DMS 273 treated with DMSO at 0.1 percent for 48 hours (cell line): ENCODE measurements at places on chromosomes 7 and 10.

DNA sequence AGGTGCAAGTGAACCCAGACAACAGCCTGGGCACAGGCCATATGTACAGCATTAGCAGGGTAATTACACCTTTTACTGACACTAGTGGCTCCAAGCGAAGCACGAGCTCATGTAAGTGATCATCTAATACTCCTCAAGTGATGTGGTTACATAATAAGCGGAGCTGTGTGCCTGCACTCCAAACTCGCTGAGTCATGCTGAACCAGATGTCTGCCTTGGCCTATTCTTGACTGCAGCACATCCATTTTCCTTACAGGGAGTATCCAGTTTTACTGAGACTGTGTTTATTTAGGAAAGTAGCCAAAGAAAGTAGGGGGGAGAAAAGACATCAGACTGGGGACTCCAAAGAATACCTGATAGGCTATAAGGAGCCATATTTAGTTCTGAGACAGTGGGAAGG lies 90.1 kb downstream of the GRM3 start:
- DNase-seq = no peak

DNA sequence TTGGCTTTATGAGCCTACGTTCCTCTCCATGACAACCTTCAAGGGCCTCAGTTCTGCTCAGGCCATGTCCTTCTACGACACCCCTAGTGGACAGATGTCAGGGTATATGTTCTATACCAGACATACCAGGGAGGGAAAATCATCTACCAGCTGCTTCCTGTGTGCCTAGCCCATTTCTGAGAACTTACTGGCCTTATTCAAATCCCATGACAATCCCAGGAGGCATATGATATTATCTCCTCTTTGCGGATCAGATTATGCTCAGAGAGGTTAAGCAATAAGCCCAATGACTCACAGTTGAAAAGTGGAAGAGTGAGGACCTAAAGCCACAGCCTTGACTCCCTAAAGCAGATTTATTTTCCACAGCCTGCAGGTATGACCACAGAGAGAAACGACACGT lies 139.3 kb downstream of the GLI3 start:
- no peak for DNase-seq

- DNase-seq = no peak
These were observed 56.3 kb upstream of the FAM3C start for GRCh38 chr7:121452389-121452788.

DNA sequence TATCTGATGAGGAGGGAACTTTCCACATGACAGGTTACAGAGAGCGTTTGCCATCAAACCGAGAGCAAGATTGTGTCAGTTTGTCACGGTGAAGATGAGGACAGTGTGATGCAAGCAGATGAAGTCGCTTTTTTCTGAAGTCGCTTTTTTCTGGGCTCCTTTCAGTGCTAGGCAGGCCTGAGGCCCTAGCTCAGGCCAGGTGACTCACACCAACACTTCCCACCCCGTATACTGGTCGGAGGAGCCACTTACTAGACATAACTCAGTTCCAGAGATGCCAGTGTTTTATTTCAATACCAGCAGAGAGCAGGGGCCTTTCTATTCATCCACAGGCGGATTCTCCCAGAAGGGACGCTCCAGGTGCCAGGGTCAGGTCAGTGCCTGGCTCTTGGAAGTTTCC lies 58.9 kb downstream of the SFMBT2 start:
- DNase-seq = no peak
